Fibroblast of skin of back (primary cell): ENCODE measurements at places on chromosomes 16 and 17.

- DNase-seq = peak; percentile 46
Observed at GRCh38 chr16:2155977-2156848, 631 bp downstream of the TRAF7 start.

DNA sequence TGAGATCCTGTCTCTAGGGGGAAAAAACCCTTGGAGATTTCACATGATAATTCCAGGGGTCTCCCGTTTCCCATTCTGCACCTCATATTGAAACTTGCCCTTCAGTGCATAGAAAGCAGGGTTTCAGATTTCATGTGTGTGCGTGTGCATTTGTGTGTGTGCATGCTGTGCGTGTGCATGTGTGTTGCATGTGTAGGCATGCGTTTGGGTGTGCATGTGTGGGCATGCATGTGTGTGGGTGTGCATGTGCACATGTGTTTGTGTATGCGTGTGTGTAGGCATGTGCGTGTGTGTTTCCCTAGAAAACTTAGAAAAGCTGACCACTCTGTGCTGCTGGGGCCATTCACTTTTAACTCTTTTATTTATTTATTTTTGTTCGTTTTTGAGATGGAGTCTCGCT lies 40.0 kb downstream of the IL21R start:
- no peak for DNase-seq

- DNase-seq = no peak
Observed at GRCh38 chr17:70076189-70076588, 1.2 kb downstream of the KCNJ16 start.

DNA sequence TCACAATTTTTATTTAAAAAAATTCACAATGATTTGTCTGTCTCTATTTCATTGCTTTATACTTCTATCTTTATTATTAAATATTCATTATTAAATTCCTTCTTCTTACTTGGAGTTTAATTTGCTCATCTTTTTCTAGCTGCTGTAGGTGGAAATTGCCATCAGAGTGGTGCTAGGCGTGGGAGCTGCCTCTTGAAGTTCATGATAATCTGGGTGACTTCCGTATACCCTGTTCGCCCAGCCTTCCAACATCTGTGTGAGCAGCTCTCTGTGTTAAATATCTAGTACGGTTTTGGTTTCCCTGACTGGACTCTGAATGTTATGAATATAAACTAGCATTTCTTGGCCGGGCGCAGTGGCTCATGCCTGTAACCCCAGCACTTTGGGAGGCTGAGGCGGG lies 84.0 kb upstream of the RPH3AL start:
- no peak for DNase-seq

- no peak for DNase-seq
Observed at GRCh38 chr16:50061326-50061725, 4.4 kb upstream of the HEATR3 start.

GRCh38 chr16:79776243-79776847 lies 175.8 kb upstream of the MAF start:
- DNase-seq = peak; percentile 65

GRCh38 chr16:30588651-30589050 lies 3.2 kb upstream of the ZNF785 start:
- DNase-seq = no peak

DNA sequence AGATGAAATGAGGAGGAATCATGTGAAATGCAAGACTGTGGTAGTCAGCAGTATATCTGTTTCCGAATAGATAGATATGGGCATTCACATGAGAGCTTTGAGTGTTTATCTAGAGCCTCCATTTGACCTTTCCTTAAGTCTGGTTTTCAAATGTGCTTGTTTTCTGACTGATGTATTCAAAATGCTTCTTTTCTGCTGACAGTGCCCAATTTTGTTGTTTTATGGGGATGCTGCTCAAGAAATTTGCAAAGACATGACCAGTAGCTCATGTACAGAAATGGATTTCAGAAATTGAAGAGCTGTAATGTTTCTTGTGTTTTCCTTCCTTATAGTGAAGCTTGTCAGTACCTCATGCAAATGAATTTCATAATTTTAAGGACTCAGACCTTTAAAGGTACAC lies 903.4 kb upstream of the CDH8 start:
- no peak for DNase-seq

- DNase-seq = no peak
Observed at GRCh38 chr16:57949013-57949412, 21.9 kb downstream of the CNGB1 start.

DNA sequence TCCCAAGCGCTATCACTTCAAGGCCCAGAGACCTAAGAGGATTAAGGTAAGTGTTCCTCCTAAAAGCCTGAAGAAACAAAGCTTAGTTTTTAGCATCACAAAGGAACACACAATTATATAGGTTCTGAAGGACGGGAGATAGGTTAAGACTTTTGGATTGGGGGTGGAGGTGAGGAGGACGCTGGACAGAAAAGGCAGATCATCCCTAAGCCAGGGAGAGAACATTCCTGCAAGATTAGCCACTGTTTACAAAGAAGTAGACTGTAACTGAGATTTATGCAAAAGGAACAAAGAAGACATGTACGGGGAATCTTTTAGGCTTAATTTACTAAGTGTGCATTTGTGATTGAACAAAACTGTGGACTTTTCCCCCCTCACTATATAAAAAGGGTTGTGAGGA lies 184.1 kb upstream of the IRX5 start:
- no peak for DNase-seq

DNA sequence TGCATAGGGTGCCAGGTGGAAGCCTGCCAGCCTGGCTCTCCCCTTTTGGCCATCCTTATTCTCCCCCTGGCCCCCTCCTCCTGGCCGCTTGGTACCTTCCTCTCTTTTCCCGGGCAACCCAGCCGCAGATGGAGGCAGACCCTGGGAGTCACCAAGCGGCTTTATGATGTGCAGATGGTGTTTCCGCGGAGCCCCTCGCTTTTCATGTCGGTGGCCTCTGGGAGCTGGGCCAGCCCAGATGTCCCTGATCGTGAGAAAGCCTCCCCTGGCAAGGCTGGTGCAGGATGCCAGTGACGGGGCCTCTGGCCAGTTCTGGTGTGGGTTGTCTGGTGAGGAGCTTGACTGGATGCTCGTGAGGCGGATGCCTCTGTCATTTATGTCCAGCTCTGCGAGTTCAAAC lies 18.0 kb upstream of the BRD7 start:
- DNase-seq = no peak

- DNase-seq = no peak
Observed at GRCh38 chr17:17782523-17783115, 54.2 kb downstream of the SREBF1 start.

DNA sequence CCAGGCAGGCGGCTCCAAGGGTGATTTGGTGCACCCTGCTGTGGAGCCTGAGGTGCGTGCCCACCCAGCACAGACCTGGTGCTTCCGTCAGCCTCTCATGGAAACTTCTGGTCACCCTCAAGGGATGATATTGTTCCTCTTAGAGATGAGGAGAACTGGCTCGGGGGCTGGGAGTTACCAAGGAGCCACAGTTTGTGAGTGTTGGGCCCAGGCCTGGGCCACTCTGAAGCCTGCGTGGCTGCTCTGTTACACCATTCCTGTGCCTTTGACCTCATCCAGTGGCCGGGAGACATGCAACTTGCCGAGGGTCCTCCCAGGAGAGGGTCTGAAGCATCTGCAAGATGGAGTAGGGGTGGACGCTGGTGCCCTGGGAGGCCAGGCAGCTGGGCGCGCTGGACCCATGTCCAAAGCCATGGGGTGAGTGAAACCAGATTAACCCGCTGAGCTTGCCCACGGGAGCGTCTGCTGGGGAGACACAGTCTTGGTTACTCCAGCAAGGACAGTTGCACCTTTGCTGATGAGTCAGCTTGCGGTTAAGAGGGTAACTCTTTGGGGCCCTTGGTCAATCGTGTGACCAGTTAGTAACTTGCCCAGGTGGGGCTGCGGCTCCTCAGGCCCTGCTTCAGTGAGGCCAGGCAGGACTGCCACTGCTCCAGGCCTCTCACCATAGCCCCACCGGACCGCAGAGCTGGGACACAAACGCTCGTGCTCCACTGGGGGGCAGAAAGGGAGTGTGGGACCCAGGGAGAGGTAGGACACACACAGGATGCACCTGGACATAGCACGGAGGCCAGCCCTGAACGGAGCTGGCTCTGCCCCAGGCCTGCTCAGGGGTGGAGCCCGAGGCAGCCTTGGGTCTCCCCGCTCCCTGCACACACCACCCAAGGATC lies 7.5 kb downstream of the C16orf90 start:
- DNase-seq = no peak

DNA sequence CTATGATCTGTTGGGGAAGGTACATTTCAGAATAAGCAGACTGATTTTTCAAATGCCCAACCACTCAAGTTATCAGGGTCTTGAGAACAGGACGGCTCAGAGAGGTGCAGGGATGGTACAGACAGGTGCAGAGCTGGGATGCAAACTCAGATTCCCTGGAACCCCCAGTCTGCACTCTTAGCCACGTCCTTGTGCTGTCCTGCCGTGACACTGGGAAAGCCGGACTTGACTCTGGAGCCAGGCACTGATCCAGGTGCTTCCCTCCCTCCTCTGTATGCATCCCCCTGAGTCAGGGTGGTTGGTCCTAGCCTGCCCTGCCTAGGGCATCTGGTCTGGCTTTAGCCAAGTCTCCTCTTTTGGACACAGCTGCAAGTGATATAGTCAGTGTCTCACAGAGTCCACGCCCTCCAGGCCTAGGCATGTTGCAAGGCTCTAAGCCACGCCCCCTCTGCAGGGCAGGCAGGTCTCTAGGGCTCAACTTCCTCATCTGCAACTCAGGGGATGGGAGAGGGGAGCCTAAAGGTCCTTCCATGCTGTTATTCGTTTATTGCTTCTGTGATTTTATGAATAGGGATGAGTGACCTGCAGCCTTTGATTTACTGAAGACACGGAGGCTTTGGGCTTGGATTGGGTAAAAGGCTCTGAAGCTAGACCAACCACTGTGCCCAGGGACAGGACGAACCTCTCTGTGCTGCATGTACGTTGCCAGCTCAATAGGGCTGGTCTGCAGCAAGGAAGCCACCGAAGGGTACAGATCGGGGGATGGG lies 97.3 kb downstream of the SDK2 start:
- peak; percentile 9 for DNase-seq

GRCh38 chr17:15398736-15399331 lies 57.4 kb upstream of the TEKT3 start:
- DNase-seq = peak; percentile 88

GRCh38 chr17:55816532-55817396 lies 65.9 kb downstream of the PCTP start:
- no peak for DNase-seq

DNA sequence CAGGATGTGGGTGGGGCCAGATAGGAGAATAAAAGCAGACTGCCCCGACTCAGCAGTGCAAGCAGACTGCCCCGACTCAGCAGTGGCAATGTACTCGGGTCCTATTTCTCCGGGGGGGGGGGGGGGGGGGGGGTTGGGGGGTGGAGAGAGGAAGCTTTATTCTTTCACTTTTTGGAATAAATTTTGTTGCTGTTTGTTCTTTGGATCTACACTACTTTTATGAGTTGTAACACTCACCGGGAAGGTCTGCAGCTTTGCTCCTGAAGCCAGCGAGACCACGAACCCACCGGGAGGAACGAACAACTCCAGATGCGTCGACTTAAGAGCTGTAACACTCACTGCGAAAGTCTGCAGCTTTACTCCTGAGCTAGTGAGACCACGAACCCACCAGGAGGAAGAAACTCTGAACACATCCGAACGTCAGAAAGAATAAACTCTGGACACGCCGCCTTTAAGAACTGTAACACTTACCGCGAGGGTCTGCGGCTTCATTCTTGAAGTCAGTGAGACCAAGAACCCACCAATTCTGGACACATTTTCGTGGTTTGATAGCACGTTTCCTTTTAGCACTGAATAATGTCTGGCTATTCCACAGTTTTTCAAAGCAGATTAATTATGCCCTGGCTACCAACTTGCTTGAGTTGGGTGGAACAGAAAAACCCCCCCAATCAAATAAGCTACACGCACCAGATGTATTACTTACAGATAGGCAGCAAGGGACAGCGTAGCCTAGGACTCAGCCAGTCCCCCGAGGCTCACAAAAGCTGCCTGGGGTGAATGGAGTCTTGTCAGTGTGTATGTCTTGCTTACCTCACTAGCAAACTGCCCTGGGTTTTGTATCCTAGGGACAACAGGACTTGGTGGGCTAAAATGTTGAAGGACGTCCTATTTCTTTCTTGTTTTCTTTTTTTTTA lies 11.9 kb downstream of the FZD2 start:
- DNase-seq = no peak

GRCh38 chr17:74918906-74919305 lies 4.1 kb downstream of the USH1G start:
- no peak for DNase-seq

DNA sequence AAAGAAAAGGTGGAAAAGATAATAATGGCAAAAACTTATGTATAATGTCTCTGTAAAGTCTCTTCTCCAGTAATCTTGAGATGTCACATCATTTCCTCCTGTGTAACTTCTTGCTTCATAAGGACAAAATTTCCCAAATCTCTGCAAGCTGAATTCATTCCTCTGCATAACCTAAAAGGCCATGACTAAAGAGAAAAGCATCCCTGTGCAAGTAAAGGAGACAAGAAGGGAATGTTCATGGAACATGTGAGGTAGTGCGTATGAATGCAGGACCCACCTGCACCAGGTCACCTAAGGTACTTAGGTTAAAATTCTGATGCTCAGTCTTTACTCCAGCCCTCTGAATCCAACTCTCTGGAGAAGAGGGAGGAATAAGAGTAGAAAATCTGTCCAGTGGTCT lies 46.9 kb upstream of the NLK start:
- DNase-seq = no peak

GRCh38 chr17:61227866-61228265 lies 171.8 kb upstream of the TBX2 start:
- no peak for DNase-seq

- no peak for DNase-seq
Observed at GRCh38 chr17:1653735-1654134, 4.1 kb upstream of the RILP start.

- DNase-seq = peak; percentile 80
Observed at GRCh38 chr16:31451681-31452351, 7.5 kb upstream of the ARMC5 start.

DNA sequence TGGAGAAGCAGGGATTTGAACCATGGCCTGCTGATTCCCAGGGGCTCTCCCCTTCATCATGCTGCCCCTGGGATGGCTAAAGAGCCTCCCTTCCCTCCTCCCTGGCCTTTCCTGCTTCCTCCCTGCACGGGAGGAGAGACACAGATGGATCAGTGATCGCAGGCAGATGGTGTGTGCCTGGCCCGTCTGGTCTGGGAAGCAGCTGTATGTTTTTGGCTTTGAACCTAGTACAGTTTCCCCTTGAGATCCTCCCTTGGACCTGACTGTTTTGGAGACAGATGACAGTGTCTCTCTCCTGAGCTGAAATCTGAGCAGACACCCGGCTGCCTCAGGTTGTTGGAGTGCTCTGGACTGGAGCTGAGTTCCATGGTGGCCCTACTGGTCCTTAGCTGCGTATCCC lies 29.0 kb upstream of the ATP2C2 start:
- no peak for DNase-seq

GRCh38 chr16:80948886-80949493 lies 57.7 kb downstream of the CMC2 start:
- DNase-seq = peak; percentile 47
